Left lung (tissue), 14 donors: ENCODE measurements at places on chromosomes 7 and 10.

DNA sequence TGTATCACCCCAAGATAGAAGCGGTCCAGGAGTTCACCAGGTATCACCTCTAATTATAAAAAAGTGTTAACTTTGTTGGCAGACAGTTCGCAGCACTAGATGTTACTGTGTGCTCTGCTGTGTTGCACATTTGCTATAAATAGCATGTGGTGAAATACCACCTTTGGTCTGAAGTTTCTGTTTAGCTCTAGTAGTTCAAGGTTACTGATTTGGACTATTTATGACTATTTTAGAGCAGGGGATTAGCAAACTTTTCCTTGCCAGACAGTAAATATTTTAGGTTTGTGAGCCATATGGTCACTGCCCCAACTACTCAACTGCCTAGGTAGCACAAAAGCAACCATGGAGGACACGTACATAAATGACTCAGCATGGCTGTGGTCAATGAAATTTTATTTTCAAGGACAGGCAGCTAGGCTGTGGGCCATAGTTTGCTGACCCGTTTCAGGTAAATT lies 16.5 kb downstream of the DENND10 start:
- no peak for DNase-seq

GRCh38 chr10:10138685-10139084 lies 879.0 kb upstream of the CELF2 start:
- no peak for DNase-seq

DNA sequence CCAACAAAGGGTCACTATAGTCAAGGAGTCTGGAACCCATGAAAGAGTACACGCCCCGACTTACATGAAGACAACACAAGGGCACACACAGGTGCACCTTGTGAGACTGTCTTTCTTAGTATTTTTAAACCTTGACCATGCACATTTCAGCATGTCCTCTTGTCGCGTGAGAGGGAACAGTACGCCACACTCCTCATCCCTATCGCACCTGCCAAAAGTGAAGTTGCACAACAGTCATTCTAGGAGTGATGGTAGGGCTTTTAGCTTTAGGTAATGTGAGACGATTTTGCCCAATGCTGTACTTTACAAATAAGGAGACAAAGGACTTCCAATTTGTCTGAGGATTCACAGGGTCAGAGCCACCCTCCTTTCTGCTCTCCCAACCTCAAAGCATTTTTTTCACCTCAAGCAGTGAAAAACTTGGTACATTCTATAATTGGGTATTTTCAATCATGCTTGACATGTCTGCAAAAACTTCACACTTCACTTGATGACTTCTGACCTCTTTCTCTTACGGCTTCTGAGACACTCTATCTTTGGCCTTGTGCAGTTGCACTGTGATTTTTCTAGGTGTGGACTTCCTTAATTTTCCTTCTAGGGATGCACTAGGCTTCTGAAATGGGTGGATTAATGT lies 173.9 kb upstream of the GRB10 start:
- DNase-seq: no peak

DNA sequence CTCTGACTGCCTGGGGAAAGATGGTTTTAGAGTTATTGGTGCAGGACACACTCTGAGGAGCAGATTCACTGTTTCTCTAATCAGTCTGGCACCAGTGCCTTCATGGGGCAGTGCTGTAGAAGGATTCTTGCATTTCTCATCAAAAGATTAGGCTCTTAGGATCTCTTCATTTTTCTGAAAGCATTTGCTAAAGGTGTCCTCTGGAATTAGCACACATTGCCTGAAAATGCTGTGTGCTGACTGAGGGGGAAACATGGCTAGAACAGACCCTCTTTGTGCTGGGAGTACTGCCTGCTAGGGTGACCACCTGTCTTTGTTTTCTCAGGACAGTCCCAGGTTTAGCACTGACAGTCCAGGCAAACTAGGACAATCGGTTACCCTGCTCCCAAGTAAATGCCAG lies 301.0 kb downstream of the PTEN start:
- no peak for DNase-seq

DNA sequence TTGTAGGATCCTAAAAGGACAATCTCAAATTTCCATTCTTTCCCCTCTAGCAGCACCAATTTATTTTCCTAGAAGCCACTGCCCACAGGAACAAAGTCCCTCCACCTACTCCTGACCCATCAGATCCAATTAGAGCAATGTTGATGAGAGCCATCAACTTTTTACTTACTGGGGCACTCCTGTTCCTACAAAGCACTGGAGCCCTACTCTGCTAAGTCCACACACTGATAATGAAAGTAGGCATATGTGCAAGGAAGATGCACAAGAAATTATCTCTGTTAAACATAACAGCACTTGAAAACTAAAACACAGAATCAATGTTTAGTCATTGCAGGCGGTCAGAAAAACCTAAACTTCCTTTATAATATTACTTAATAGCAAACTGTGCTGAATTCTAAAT lies 3.6 kb downstream of the HERPUD2 start:
- no peak for DNase-seq

DNA sequence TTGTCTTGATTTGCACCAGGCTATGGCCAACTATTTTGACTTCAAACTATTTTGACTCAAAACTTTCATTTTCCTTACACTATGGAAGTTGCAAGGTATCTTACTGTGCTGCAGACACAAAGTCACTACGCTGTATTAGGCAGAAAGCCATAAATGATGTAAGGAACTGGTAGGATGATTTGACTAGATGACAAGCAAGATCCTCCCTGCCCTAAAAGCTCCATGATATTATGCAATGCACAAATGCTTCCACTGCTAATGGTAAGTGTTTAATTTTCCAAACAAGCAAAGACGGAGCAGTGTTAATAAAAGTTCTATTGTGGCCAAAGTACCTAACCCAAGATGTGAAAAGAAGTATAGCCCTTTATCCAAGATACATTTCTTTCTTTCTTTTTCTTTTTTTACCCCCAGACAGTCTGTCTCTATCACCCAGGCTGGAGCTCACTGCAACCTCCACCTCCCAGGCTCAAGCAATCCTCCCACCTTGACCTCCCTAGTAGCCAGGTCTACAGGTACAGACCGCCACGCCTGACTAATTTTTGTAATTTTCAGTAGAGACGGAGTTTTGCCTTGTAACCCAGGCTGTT lies 98.2 kb downstream of the ANK3 start:
- DNase-seq: no peak

- no peak for DNase-seq
These were observed 124.5 kb downstream of the AHR start for GRCh38 chr7:17422966-17423365.

- no peak for DNase-seq
These were observed 476.1 kb downstream of the IPMK start for GRCh38 chr10:57791546-57791945.

- no peak for DNase-seq
These were observed 47.1 kb downstream of the DIP2C start for GRCh38 chr10:642186-642890.

DNA sequence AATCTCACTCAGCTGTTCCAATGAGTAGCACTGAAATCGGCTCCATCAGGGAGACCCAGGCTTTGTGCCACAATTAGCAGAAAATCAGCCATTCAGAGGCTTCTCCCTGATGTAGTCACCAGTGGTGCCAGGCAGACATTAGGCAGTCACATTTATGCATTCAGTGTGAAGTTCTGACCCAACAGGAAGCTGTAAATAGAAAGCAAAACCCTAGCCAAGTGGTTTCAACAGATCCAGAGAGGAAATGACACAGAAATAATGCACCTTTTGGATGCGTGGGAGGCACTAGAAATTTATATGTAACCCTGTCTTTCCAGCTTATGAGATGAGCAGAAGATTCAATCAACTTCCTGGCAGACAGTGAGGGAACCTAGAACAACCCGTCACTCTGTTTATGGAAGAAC lies 186.4 kb downstream of the PDE1C start:
- no peak for DNase-seq

DNA sequence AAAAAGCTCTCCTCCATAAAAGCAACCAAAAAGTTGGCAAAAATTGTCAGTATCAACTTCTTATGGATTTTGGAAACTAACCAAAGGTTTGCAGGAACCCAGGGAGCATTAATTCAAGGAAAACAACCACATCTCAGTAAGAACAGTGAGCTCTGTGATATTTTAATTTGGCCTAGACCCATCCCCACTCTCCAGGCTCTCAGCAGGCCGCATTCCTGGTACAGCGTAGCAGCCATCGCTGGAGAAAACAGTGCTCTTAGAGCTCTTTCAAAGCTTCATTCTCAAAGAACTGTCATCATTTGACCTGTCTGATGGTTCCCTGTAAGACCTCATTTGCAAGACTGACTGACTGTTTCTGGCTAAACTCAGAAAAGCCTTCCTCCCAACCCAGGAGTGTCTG lies 81.9 kb downstream of the NUDCD3 start:
- DNase-seq: no peak

DNA sequence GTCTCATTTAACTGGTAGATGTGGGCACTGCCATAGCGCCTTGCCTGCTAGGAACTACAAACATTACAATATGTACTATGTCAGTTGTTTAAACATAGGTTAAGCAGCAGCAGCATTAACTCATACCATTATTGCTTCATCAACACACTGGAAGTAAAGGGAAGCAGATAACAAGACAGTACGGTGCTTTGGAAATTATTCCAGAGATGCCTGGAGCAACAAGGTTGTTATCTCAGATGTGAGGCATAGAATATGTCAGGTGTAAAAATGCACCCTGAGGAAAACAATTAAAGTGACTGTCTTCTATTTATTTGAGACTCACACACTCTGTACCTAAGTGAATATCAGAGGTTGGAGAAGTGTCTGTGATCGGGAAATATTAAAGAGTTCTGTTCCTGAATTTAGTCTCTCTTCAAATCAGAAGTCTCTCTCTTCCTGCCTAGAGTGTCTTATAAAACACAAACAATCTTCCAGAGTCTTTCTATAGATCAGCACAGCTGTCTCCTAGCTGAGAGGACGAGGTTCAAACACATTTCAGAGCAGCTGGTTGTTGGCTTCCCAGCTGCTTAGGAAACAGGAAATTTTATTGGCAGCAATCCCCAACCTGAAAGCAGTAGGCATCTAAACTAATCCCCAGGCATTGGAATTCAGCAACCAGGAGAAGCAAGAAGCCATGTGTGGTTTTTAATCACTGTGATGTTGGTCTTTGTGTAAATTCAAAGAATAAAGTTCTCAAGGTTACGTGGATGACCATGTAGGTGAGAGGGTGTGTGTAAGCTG lies 994.4 kb upstream of the LRRTM3 start:
- no peak for DNase-seq

DNA sequence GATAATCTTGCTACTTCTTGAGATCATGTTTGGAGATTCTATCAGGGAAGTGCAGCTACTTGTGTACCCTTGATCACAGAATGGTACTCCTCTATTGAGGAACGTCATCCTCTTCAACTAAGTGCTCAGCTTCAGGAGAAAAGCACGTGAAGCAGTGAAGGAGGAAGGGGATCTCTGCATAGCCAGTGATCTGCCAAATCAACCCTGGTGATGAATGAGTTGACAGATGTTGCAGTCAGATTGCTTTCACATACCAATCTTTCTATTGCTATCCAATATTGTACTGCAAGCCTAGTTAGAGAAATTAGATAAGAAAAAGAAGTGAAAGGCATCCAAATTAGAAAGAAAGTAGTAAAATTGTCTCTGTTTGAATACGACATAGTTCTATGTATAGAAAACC lies 309.4 kb downstream of the TWIST1 start:
- no peak for DNase-seq

DNA sequence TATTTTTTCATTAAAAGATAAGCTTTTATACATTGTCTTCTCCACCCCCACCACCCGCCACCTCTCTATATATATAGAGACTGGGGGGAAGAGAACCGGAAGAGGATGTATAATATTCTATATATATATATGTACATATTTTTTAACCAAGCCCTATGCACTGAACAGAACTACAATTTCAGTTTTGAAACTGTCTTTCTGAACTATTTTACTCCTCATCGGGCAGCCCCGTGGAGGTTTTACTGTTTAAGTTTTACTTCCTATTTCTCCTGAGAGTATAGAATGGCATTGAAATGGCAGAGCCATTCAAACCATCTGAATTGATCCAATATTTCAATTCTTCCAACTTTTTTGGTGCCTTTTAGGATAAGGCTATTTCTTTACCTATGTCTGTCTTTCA lies 1047.1 kb downstream of the NRG3 start:
- DNase-seq: no peak

DNA sequence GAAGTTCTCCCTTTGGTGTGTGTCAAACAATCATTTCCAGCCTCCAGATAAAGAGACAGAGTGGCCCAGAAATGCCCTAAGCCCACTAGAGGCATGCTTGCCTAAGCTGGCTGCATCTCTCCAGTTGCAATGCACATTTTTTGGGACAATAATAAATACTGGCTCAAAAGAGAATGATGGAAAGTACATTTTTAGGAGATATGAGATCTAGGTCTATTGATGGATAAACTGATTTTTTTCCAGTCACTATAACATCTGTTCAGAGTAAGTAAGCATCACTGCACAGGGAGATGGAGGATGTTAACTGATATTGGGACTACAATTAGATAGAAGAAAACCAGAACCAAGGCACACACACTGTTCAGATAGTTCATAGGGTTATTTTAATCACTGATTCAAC lies 553.0 kb downstream of the GRM8 start:
- DNase-seq: no peak

DNA sequence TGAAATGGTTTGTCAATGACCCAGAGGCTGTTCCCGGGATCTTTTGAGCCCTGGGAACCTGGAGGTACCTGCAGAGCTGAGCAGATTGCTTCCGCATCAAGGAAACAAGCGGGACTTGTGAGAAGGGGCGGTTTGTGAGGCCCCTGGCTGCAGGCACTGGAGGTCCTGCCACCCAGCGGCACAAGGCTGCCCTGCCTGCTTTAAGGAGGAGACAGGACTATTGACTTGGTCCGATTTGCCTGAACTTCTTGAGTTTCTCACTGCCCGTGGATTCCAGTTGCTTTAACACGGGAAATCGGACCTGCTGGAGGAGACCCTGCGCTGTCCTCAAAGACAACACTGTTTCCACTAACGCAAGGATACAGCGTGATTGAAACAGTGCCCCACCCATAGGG lies 130.1 kb downstream of the DNAJB6 start:
- DNase-seq: no peak

DNA sequence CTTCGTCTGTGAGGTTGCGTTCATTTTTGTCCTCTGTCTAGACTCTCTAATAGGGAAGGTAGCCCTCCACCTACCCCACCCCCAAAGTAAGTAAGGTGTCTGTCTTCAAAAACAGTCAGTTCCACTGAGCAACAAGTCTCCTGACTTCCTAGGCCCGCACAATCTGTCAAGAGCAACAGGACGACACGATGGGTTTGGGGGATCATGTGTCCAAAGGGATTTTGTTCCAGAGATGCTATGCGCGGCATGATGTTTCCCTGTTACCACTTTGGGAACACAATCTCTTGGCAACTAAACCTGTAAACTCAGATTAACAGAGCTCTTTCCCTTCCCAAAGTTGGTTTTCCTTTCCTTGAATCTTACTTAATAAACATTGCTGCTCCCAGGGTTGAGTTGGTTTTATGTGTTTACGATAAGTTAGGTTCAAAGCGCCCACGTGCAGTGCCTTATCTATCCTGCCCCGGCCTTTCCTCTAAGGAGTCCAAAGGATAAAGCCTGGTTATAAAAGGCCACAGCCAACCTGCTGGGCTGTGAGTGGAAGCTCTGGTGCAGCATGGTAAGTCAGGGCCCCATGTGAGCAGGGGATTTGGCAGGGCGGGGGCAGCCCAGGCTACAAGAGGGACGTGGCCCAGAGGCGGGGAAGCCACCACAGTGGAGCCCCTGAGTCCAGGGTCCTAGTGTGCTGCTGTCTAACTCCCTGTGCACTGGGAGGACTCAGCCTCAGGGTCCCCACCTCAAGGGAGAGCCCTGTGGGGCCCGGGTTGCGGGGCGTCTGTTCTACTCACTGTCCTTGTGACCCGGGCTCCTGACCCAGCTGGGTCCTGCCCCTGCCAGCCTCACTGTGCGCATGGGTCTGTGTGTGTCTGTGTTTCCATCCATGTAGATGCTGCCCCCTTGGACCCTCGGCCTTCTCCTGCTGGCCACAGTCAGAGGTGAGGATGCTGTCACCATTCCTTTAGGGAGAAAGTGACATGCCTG lies at the start of gene PNLIPRP2:
TSS of gene PNLIPRP2 (plus strand) at position 531 of the 978 bp plus-strand sequence.
- no peak for DNase-seq
